GM12864 (cell line): ENCODE measurements at places on chromosomes 4 and X.

- no peak for DNase-seq
These were observed 19.8 kb upstream of the ANTXR2 start for GRCh38 chr4:80092847-80093246.

- no peak for DNase-seq
These were observed 109.9 kb upstream of the BCOR start for GRCh38 chrX:40207626-40208025.

DNA sequence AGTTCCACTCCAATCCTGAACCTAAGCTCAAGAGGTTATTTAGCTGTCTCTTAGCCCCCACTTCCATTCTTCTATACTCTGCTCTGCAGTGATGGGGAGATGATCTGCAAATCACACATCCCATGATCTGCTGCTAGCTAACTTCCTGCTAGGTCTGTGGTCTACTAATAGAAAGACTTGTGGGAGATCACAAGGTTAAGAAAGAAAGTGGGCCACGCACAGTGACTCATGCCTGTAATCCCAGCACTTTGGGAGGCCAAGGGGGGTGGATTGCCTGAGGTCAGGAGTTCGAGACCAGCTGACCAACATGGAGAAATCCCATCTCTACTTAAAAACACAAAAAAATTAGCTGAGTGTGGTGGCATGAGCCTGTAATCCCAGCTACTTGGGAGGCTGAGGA, 471.1 kb upstream of the NWD2 start:
- DNase-seq = no peak

DNA sequence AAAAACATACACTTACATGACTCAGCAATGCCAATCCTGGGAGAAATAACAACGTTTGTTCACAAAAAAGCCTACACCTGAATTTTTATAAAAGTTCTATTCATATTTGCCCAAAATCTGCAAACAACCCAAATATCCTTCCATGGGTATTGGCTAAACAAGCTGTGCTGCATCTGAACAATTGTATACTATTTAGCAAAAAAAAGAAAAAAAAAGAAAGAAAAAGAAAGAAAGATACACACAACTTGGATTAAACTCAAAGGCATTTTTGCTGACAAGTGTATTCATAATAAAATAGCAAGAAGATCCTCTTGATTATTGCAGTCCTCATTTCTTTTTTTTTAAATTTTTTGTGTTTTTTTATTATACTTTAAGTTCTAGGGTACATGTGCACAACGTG, 24.5 kb upstream of the MAGEA3 start:
- no peak for DNase-seq

DNA sequence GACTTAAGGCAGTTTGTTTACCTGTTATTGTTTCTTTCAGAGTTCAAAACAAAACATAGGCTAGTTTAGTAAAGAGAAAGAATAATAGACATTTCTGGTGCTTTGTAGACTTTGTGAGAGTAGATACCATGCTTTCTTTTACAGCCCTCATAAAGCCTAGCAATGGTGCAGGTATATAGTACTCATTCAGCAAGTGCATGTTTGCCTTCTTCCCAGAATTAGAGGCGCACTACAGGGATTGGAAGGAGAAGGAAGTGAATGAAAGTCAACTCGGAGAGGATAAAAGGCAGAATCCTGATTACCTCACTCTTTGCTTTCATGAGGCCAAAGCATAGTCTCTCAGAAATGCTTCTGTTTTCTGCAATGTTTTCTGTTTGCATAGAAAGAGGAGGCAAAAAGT, 43.1 kb upstream of the FHDC1 start:
- DNase-seq = no peak

DNA sequence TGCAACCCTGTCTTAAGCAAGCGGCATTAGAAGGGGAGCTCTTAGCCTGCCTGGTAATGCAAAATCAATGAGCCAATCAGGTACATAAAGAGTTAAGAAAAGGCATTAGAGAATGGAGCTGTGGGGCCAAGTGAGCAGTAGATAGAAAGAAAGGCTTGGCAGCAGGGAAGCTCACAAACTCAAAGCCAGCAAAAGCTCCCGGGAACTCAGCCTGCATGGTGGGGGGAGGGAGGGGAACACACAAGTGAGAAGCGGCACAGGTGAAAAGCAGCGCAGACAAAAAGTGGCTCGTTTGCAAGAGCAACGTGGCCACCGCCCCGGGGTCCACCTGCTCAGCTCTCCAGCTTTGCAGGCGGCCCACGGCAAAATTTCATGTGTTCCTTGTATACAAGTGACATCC, 818.5 kb downstream of the FAM133A start:
- DNase-seq = no peak

DNA sequence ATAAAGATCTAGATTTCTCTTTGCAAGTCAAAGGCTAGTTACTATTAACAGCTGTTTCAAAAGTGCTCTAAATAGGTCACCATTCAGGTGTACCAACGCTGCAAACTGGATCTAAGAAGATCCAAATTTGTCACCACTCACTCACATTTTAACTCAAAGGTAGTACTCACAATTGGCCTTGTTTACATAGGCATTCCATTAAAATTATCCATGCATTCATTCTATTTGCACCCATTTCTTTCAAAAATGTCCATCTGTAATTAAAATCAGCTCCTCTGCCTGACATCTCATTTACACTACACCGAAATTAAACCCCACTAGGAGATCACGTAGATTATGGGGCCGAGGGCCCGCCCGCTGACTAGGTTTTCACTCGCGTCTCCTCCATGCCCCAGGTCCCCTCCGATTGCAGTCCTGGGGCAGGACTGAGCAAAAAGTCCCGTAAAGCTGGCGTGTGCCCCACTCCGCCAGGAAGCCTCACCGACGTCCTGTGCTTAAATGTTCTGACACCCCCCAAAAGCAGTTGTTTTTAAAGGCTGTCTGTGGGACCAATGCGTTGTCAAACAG, 1.3 kb upstream of the ING2 start:
- DNase-seq = no peak

GRCh38 chr4:6893449-6894085, 16.1 kb upstream of the TBC1D14 start:
- no peak for DNase-seq
